KG1 (cell line): ENCODE measurements at places on chromosomes 7 and 10.

- no peak for DNase-seq
Measured at GRCh38 chr7:7701527-7701926, 16.9 kb downstream of the RPA3 start.

- no peak for DNase-seq
Measured at GRCh38 chr10:11057018-11057417, 39.3 kb downstream of the CELF2 start.

- DNase-seq, result no peak
Measured at GRCh38 chr7:123845823-123846216, 851 bp downstream of the HYAL4 start.

- DNase-seq, result no peak
Measured at GRCh38 chr10:69853064-69853463, 51.4 kb downstream of the COL13A1 start.

DNA sequence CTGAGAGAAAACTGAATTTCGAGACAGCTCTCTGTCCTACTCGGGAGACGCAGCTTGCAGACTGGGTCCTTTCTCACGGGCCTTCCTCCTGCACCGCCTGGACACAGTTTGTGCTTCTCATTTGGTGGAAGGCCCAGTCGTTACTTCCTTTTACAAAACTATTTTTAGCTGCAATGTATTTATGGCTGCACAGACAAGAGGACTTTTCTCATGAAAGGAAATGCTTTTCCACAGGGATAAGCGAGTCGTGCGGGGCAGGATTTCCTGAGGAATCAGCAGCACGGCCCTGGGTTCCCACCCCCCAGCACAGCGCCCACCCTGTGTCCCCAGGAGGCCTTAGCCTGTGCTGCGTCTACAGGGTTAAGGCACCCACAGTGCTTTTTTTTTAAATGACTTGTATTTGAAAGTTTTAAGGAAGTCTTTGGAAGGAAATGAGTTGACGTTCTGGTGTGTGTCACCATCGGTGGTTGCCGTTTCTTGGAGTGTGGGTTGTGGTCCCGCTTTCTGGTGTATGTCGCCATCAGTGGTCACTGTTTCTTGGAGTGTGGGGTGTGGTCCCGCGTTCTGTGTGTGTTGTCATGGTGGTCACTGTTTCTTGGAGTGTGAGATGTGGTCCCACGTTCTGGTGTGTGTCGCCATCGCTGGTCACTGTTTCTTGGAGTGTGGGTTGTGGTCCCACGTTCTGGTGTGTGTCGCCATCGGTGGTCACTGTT, 50.9 kb downstream of the INPP5A start:
- DNase-seq, result peak; percentile 82

GRCh38 chr7:92527300-92528187, 776 bp downstream of the PEX1 start:
- peak; percentile 41 for DNase-seq

GRCh38 chr7:114086537-114086913, 167.7 kb upstream of the PPP1R3A start:
- DNase-seq, result no peak

DNA sequence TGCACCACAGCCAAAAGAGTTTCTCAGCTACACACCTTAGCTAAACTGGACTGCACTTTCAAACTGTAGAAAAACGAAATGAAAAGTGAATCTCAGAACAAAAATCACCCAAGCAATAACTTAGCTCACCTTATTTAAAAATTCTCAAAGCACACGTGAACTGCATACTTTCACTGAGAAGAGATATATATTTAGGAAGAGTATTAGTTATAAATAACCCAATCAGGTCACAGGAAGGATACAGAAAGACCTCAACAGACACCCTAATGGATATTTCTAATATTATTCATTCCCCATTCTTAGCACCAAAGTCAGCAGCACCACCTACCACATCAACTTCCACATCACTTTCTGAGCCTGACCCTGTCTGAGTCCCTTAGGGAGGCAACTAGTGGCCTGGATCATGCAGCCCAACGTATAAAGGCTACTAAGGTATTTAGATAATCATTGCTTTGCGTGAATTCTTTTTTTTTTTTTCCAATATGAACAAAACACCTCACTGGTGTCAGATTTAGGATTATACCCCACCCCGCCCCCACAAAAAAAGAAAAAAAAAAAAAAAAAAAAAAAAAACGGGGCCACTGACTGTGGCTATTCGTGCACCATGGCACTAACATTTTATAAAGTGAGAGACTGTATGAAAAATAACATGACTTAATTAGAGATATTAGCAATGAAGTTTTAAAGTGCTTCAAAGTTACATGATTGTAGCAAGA, 2.6 kb downstream of the ABI1 start:
- no peak for DNase-seq

DNA sequence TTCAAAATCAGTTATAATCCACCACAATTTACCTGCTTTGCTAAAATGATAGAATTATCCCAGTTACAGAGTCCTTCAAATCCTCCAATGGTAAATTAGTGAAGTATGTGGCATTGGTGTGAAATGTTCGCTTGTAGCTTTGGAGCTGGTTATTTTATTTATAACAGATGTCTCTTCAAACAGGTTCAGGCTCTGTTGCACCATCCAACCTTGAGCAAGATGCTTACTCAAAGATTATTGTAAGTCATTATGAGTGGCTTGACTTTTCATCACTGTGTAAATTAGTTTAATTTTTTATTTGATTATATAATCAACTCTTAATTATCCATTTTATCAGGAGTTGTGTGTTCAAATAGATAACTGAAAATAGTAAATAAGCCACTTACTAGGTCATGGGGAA, 99.4 kb downstream of the BTRC start:
- DNase-seq, result no peak

DNA sequence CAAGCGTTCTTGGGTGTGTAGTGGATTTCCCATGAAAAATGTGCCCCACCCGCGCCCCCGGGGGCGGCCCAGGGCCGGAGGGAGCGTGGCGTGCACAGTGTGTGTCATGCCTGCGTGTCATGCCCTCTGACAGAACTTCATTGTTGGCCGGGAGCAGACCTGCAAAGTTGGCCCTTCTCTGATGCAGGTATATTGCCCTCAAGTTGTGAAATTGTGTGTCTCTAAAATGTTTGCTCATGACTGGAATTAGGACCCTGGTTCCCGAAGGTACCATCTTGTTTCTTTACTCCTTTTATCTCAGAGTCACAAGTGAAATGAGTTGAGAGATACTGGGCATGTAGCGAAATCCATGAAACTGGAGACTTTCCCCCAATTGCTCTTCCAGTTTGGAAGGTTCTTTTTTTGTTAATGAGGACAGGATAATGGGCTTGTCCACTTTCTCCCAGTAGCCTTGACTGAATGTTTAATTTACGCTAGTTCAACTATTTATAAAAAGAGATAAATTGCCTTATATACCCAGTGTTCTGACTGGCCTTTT, 26.2 kb downstream of the ADK start:
- DNase-seq, result no peak

DNA sequence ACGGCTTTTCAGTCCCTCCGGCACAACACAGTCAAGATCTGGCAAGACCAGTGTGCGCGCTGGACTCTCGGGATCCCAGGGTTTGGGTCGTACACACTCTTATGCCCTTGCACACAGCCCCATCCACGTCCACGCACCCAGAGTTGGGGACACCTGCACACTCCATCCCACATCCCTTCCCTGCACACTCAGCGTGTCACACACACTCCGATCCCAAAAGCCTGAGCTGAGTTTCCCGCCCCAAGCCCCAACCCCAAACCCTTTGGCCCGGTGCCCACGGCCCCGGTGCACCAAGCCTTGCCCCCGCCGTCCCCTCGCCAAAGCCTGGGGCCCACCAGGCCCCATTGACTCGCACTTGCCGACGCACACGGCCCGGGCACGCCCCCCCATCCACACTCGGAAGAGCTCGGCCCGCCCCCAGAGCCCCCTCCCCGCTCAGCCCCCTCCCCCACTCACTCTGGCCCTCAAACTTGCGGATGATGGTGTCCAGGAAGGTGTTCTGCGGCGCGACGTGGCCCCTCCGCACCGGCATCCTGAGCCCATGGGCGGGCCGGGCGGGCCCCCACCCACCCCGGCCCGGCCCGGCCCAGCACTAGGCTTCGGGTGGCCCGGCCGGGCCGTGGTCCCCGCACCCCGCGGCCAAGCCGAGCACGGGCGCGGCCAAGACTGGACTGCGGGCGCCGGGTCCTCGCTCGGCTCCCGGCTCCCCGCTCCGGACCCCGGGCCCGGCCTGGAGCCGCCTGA, 567 bp downstream of the KCNH2 start:
- no peak for DNase-seq

- no peak for DNase-seq
Measured at GRCh38 chr7:74185016-74185415, 10.9 kb downstream of the EIF4H start.

- no peak for DNase-seq
Measured at GRCh38 chr10:112810711-112811151, 139.3 kb upstream of the TCF7L2 start.

- peak; percentile 14 for DNase-seq
Measured at GRCh38 chr7:142603870-142604448, 145.3 kb upstream of the PRSS1 start.

DNA sequence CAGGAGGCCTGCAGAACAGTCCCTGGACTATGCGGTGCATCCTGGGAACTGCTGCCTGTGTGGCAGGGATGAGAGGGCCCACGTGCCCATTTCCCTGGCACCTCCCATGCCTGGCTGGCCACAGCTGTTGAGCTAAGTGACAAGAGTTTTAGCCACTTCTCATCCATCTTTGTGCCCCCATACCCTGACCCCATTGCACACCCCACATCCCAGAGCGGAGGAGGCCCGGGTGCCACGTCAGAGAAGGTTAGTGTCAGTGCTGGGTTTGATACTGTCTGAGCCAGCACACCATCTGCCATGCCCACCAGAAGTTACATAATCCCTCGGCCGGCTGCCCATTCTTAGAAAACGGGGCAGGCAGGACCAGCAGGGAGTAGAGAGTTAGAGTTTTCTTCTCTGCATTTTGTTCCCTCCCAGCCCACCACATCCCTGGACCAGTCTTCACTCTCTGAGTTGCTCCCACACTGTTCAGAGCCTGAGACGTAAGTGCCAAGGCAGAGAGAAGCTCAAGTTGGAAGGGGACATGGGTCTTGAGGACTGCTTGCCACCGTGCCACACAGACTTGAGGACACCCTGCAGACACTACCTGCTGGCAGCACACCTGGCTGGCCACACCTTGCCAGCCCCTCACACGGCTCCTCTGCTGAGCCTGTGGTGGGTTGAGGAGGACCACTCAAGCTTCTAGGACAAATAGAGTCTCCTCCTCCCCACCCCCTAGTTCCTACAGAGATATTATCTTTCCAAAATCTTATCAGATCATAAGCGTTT, 13.1 kb downstream of the UNC5B start:
- no peak for DNase-seq

DNA sequence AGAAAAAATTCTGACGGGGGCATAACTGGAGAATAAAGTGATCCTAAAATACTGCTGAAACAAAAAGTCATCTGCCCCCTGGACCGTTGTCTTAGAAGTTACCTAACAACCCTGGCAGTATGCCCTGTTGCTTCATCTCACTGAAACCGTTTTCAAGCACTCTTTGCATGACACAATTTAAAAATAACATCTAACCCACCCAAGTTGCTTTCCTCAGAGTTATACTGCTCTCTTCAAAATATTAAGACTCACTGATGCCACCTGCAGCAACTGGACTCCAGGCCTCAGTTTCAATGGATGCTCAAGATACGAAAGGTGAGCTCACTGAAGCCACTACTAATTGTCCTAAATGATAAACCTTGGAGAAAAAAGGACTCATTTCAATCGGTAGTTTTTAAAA, 57.4 kb downstream of the CDK6 start:
- no peak for DNase-seq

DNA sequence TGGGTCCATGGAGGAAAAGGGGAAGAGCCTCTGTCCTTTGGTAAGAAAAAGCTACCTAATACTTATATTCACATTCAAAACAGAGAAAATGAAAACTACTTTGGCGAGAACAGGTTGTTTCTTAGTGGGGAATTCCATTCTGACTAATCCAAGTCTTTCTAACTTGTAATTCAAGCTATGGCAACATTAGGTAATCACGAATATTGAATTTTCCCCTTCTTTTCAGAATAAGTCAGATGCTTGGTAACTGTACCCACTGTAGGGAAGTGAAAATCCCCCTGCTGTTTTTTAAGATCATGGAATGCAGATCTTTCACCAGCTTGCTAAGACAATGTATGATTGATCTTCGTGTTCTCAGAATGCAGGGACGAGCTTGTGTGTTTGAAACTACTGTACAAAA, 384.4 kb downstream of the TCERG1L start:
- no peak for DNase-seq

DNA sequence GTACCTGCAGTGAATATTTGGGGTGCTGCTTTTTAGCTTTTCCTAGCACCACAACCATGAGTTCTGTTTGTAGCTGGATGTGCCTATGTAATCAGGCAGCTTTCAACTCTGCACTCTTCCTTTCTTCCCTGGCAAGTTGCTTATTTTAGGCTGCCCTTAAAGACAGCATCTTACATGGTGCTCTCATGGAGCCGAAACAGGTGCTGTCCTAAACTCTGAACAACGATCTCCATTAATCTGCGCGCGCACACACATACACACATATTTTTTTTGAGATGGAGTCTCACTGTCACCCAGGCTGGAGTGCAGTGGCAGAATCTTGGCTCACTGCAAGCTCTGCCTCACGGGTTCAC, 9.1 kb downstream of the RPS24 start:
- DNase-seq, result no peak

DNA sequence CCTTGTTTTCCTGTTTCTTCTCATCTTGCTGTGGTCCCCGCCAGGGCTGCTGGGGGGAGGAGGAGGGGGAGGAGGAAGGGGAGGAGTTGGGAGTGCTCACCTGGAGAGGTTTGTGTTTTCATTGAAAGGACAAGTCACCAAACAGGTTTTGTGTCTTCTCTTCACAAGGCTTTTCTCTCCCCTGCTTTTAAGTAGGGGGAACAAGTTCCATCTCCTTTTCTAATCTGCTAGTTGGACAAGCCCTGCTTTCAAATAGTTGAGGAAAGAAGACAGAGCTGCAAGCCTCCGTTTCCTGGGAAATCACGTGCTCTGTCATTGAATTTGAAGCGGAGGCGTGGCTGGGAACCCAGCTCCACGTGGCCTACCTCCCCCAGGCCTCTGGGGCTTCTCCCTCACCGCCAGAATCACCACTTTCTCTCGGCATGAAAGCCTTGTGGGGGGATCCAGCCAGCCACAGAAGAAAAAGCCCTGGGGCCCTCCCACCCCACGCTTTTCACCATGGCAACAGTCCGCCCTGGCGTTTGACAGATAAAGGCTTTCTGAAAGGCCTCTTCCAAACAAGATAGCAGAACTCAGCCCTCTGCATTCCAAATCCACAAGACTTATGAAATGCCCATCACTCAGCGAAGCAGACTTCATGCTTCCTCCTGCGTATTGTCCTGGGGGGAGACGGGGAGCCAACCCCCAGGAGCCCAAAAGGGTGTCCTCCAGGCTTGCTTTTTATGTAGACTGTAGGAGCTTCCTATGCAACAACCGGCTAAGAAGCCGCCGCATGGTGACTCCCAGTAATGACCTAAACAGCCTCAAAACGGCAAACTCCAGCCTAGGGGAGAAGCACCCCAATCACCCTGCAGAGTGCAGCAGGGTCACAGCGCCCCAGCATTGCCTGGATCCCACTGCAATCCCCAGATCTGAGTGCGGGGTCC, 51.7 kb downstream of the PROSER2 start:
- DNase-seq, result no peak
